ENCODE measurements at places on chromosomes 4 and X. TPM values are rescaled to one million over a fixed set of nuclear protein-coding genes. Genes with fewer than 3 reads are reported as not detected.
A peak's percentile ranks its signal among the peaks of the same experiment; 100 is the strongest.

PAGE2B gene
- total RNA-seq: not detected

SCRG1 gene
- 0.37 TPM for total RNA-seq

- DNase-seq: no peak
Observed at GRCh38 chrX:151830911-151831310, 81.8 kb upstream of the MAGEA4 start.

GRCh38 chr4:127015667-127016117 lies 617.1 kb upstream of the INTU start:
- peak; percentile 62 for DNase-seq

DNA sequence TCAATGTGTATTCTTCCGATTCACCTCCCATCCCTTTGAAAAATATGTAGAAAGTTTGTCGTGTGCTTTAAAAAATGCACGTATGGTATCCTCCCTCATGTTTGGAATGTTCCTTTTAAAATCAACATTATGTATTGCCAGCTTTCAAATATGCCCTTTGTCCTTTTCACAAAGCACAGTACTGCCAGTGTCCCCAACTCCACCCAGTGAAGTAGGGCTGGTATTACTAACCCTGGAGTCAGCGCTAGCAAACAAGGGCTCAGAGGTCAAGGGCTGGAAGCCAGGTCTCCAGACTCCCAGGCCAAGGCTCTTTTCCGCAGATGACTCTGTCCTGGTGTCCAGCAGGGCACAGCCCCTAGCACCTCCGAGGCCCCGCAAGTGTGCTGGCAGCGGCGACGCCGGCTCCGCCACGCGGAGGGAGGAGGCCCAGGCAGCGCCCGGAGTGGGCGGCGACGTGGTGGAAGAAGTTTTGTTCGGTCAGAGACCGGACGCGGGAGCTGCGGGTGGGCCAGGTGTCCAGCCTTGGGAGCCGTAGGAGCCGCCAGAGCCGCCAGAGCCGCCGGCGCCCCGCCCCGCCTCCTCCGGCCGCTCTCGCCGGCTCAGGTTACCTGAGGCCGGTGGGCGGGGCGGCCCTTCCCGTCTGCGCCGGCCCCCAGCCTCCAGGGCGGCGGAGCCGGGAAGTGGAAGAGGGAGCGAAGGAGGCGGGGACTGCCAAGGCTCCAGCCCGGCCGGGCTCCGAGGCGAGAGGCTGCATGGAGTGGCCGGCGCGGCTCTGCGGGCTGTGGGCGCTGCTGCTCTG lies at the start of gene IL13RA1:
IL13RA1 (plus strand) TSS at position 720 of the 799 bp plus-strand sequence; CDS start at position 753, 33 bp downstream.
- DNase-seq: peak; percentile 96

DNA sequence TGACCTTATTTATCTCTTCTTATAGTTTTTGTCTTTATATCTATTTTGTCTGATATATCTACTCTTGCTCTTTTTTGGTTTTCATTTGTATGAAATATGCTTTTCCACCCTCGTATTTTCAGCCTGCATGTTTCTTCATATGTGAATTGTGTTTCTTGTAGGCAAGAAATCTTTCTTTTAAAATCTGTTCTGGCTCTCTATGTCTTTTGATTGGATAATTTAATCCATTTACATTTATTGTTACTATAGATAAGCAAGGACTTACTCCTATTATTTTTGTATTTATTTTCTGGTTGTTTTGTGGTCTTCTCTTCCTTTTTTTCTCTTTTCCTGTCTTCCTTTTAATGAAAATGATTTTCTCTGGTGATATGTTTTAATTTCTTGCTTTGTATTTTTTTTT lies 403.1 kb downstream of the DCAF12L2 start:
- no peak for DNase-seq

GRCh38 chr4:76307660-76308014 lies 1.1 kb downstream of the STBD1 start:
- no peak for DNase-seq

DNA sequence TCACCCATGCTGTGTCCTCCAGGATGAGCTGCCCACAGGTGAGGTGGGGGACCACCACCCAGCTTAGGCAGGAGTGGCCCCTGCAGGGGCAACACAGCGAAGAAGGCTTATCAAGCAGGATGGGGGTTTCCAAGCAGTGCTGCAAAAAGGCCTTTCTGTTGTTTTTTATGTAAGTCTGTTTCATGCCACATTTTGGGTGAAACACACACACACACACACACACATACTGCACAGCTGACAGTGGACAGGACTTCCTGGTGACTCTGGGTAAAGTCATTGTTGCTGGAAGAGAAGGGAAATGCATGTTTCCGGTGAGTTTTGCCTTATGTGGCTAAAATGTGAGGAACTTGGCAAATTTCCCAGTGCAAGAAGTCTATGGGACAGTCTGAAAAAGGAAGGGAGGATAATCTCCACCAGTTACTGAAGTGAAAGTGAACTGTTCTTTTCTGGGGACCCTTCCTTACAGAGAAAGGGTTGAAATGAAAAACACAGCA lies 119.2 kb downstream of the IRF2 start:
- DNase-seq: no peak

DNA sequence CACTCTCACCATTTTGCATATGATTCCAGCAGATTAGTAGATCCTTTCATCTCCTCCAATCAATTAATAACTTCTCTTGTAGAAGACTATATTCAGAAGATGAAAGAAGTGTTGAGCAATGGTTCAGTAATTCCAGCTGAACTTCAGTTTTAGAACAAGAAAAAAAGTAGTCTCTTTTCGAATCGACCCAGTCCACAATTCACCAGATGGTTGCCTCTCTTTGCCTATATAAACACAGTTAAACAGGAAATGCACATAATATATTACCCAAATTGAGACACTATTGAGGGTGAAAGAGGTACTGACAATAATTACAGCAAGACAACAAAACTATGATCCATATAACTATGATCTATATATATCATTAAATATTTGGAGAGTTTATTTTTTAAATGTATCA lies 16.8 kb upstream of the FAM241A start:
- DNase-seq: no peak

All from neural progenitor cell (in vitro differentiated cells).